Brain pericyte (primary cell): ENCODE measurements at places on chromosomes 5 and 9.

DNA sequence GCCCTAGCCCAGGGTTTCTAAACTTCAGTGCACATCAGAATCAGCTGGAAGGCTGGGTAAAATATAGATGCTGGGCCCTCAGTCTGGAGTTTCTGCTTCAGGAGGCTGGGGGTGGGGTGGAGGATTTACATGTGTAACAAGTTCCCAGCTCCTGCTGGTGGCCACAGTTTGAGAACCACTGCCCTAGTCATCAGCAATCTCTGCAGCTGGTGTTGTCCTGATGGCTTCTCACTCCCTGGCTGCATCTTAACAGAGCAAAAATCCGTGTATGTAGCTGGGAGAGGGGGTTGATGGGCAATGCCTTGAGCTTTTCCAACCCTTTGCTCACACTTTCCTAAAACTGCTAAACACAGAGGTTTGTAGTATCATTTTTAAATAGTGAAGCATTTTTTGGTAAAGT lies 186.0 kb upstream of the KLF9 start:
- peak; percentile 51 for DNase-seq

DNA sequence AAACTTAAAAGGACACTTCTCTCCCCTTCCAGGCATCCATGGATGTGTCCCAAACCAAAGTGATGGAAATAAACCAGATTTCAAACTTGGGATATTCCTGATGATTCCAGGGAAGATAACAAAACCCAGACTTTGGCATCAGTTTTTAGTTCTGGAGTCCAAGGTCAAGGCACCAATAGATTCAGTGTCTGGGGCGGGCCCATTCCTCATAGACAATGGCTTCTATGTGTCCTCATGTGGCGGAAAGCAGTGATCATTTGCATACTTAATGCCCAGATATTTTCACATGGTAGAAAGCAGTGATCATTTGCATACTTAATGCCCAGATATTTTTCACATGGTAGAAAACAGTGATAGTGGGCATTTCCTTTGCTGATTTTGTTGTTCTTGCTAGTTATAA lies 151.4 kb upstream of the DAP start:
- no peak for DNase-seq

- no peak for DNase-seq
Measured at GRCh38 chr5:120919017-120919416, 454.9 kb downstream of the PRR16 start.

GRCh38 chr5:173998531-173998930 lies 9.6 kb downstream of the C5orf47 start:
- no peak for DNase-seq

GRCh38 chr9:36141288-36141687 lies 4.8 kb downstream of the GLIPR2 start:
- DNase-seq = no peak

DNA sequence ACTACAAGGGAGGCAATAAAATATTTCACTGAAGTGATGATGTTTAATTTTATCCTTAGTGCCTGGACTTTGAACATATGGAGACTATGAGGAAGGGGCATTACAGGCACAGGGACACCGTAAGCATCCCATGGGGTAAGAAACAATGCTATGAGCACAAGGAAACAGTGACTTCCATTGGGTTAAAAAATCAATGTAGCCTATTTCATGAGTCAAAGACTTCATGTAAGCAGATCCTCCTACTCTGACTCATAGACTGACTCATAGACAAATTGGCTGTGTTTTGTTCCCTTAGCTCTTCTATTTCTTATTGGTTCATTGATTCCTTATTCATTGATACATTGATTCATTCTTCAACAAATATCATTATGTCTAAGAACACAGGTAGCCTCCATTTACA lies 351.0 kb downstream of the PRELID2 start:
- DNase-seq = no peak

DNA sequence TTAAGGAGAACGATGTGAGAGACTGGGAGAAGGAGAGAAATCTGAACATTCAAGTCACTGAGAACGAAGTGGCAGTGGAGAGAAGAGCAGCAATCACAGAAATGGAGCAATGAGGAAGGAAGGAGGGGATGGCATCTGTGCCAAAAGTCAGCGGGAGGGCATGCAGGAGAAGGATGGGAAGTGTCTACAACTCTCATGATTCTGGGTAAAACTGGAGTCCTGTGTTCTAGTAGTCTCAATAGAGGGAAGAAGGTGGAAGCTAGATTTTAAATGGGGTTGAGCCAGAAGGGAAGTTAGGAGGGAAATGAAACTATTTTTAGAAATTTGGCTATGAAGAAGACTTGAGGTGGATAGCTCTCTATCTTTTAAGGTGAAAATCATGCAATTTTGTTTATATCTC lies 39.1 kb upstream of the SPATA31C2 start:
- no peak for DNase-seq

DNA sequence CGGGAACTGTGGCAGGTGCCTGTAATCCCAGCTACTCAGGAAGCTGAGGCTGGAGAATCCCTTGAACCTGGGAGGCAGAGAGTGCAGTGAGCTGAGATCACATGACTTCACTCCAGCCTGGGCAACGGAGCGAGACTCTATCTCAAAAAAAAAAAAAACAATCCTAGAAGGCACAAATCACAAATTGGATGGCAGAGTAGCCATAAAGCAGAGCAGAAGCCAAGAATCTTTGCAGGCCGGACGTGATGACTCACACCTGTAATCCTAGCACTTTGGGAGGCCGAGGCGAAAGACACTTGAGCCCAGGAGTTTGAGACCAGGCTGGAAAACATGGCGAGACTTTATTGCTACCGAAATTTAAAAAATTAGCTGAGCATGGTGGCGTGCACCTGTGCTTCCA lies 9.2 kb upstream of the FUBP3 start:
- no peak for DNase-seq

DNA sequence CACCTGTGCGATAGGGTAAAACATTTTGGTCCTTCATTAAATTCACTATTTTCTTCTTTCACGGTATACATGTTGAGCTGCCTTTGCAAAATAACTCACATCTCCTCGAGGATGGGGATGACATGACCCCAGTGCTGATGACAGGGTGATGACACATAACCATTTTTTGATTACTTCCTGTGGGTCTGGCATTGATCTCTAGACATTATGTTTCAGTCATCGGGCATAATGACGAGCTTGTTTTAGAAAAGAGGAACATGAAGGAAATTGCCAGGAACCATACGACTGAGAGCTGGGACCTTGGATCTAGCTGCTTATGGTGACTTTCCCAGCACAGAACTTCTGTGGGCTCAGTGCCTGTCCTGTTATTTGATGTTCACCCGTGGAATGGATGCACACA lies 25.2 kb downstream of the COL5A1 start:
- DNase-seq = no peak

GRCh38 chr5:180816608-180817534 lies 14.3 kb upstream of the MGAT1 start:
- no peak for DNase-seq

GRCh38 chr5:31890046-31890445 lies 251.1 kb downstream of the PDZD2 start:
- no peak for DNase-seq

DNA sequence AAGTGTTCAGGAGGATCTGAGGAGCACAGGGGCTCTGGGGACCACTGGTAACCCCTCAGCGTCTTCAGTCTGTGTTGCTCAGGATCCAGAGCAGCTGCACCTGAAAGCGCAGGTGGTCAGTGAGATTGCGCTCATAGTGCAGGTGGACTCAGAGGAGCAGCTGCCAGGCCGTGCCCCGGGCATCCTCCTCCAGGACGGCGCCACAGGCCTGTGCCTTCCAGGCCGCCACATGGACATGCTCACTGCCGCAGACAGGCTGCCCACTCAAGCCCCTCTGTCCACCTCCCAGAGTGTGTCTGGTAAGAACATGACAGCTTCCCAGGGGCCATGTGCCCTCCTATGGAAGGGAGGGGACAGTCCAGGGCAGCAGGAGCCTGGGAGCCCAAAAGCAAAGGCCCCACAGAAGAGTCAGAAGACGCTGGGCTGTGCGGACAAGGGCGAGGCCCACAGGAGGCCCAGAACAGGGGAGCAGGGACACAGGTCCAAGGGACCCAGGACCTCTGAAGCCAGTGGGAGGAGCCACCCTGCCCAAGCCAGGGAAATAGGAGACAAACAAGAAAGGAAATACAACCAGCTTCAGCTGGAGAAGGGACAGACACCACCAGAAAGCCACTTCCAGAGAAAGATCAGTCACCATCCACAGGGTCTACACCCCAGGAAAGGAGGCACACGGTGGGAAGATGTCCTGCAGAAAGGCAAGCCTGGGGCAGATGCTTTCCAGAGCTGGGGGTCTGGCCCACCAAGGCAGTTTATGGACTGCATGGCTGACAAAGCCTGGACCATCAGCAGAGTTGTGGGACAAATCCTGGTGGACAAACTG lies 5.2 kb downstream of the SPATA31E1 start:
- no peak for DNase-seq

DNA sequence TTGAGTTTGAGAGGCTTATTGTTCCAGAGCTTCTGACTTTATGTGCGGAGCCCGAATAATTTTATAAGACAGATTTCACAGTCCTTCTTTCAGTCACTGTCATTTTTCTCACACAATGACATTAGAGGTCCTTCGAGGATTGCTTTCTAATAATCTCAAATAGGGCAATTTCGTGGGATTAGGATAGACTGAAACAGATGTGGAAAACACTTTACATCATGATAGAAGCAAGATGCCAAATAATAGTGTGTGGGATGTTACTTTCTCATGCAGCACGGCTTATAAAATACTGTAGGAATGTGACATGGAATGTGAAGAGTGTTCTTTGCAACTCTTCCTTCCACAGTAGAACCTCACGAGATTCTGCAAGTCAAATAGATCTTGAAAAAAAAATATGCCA lies 451.3 kb downstream of the SEMA5A start:
- DNase-seq = no peak

GRCh38 chr9:73155377-73155776 lies 3.7 kb downstream of the ANXA1 start:
- DNase-seq = no peak

GRCh38 chr9:132414731-132415130 lies 4.7 kb downstream of the CFAP77 start:
- DNase-seq = no peak

GRCh38 chr5:111385051-111385450 lies 127.3 kb downstream of the STARD4 start:
- no peak for DNase-seq

- DNase-seq = no peak
Measured at GRCh38 chr9:114414346-114414745, 26.6 kb upstream of the AKNA start.

GRCh38 chr9:1916095-1916494 lies 99.1 kb upstream of the SMARCA2 start:
- no peak for DNase-seq

GRCh38 chr5:89230178-89230577 lies 347.2 kb upstream of the MEF2C start:
- DNase-seq = no peak

- DNase-seq = no peak
Measured at GRCh38 chr5:96995419-96995818, 59.5 kb downstream of the LNPEP start.

GRCh38 chr9:129553277-129553676 lies 67.6 kb downstream of the C9orf50 start:
- no peak for DNase-seq
